ENCODE measurements at places on chromosomes 7 and 10.

- DNase-seq, result no peak
Measured at GRCh38 chr10:27569946-27570345, 65.8 kb downstream of the RAB18 start.

- DNase-seq, result peak; percentile 54
Measured at GRCh38 chr7:44240983-44241510, 40.3 kb downstream of the YKT6 start.

GRCh38 chr7:109479388-109479787 is 909.7 kb downstream of the DNAJB9 start:
- DNase-seq, result no peak

DNA sequence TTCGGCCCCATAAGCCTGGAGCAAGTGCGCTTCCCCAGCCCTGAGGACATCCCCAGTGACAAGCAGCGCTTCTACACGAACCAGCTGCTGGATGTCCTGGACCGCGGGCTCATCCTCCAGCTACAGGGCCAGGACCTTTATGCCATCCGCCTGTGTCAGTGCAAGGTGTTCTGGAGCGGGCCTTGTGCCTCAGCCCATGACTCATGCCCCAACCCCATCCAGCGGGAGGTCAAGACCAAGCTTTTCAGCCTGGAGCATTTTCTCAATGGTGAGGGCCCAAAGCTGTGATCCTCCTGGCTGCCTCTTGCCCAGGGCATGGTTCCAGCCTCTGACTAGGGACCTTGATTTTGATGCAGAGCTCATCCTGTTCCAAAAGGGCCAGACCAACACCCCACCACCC is 10.1 kb downstream of the IRF5 start:
- DNase-seq, result no peak

DNA sequence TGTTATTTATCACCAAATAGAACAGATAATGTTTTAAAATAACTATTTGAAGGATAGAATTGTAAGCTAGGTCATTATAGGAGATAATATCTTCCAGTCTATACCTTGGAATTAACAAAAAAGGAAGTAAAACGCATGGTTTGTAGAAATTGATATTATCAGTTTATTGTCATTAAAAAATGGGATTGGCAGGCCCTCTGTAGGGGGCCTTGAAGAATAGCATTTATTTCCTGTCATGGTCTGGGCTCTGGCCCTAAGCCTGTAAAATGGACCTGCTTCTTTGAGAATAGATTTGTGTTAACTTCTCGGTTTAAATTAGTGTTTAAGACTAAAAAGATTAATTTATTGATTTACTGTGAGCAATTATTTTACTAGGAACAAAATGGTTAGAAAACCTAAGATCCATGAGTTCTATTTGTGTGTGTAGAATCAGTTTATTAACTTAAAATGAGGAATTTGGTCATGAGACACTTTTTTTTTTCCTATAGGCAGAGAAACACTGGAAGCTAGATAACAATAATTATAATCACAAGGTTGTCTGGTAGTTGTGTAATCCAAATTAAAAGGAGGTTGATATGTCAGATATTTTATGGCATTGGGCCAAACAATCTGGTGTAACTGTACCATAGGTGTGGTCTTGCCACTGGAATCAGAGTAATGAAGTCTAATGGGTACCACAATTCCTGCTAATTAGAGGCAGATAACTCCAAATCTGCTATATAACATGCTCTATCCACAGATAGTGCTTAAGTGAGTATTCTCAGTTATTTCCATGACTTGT is 197.4 kb upstream of the FOXP2 start:
- no peak for DNase-seq

- DNase-seq, result no peak
Measured at GRCh38 chr7:47714669-47715607, 133.0 kb upstream of the TNS3 start.

GRCh38 chr7:48154792-48155413 is 16.4 kb upstream of the ABCA13 start:
- DNase-seq, result peak; percentile 42

GRCh38 chr7:129161524-129162225 is 17.2 kb downstream of the TSPAN33 start:
- no peak for DNase-seq

GRCh38 chr10:131024259-131025131 is 287.0 kb downstream of the TCERG1L start:
- DNase-seq, result no peak

DNA sequence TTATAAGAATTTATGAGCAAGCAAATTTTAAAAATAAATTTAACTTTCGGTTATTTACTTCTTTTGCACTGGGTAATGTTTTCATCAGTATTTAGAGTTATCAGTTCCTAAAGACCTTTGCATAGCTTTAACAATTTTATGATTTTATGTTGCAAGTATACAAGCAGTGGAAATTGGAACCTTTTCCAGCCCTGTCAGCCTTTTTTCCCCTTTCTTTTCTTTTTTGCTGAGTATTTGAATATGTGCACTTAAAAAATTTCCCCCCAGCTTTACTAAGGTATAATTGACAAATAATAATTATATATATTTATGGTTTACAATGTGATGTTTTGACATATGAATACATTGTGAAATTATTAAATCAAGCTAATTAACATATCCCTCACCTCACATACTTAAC is 62.6 kb downstream of the MKLN1 start:
- DNase-seq, result no peak

- DNase-seq, result no peak
Measured at GRCh38 chr7:128830231-128831177, at the start of gene FLNC. Gene FLNC (plus strand): TSS chr7:128830406. CDS start chr7:128830638, 232 bp downstream.

GRCh38 chr7:116032886-116033285 is 2.3 kb upstream of the TFEC start:
- DNase-seq, result no peak

- no peak for DNase-seq
Measured at GRCh38 chr10:33145451-33146188, 187.6 kb upstream of the ITGB1 start.

- DNase-seq, result no peak
Measured at GRCh38 chr7:31864646-31865045, 177.6 kb downstream of the PPP1R17 start.

GRCh38 chr7:125125315-125125714 is 195.7 kb upstream of the POT1 start:
- DNase-seq, result no peak

DNA sequence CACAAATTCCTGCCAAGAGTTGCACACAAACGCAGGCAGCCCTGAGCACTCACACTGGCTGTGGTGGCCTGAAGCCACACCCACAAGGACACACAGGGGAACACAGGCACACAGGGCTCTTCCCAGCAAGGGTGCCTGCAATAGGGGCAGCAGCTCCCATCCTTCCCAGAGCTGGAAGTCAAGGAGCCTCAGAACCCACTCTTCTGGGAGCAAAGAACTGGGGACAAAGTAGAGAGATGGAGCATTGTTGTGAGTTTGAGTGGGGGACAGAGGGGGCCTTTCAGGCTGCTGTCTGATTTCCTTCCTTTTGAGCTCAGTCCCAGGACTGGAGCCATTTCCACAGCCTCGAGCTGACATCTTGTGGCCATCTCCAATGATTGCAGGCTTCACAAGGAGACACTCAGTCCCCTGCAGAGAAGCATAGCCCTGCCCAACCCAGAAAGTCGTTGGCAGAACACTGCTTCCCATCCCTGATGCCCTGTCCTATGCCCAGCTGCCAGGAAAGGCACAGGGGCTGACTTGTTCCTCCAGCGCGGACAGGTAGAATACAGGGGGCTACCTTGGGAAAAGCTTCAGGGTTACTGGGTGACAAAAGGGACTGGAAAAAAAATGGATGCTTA is 34.4 kb upstream of the SLF2 start:
- peak; percentile 17 for DNase-seq

GRCh38 chr7:104240401-104240800 is 32.6 kb upstream of the ORC5 start:
- DNase-seq, result no peak

DNA sequence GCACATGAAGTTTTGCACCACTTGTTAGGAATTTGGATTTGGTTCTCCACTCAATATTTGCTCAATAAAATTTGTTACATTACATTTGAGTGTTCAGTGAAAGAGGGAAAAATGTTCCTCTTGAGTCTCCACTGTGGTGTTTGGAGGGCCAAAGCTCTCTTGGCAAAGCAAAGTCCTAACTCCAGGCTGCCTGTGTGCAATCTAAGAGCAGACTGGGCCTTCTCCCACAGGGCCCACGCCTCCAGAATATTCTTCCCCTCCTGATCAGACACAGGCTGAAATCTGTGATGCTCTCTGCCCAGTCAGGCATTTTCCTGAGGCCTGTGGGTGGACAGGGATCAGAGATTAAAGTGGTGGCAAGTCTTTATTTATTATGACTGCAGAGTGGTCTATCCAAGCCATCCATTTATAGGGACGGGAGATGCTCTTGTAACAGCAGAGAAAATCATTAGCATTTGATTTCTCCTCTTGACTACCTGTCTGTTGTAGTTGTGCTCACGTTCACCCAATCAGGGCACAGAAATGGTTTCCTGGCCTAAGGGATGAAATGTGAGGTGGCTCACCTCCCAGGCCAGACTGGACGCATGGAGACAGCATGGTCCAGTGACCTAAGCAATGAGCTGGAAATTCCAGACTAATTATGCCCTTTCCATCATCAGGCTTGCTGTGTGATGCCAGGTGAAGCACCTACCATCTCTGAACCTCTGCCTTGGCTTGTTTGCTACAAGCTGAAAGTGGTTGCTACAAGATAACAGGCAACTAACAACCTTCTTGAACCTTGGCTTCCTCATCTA is 147.1 kb upstream of the NRBF2 start:
- no peak for DNase-seq

DNA sequence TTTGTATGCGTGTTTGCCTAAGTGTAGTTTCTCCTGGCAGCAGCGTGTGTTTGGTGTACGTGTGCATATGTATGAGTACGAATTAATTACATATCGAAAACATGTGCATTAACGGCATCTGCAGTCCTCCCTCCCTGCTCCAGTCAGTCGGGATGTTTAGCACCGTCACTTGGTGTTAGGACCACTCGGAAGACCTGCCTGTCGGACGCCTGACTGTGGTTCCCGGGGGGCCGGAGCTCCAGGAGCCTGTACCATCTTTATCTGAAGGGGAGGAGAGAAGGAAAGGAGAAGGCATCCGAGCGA is 1.1 kb upstream of the CNTNAP2 start:
- DNase-seq, result no peak

GRCh38 chr7:24378871-24379616 is 95.1 kb downstream of the NPY start:
- no peak for DNase-seq

- no peak for DNase-seq
Measured at GRCh38 chr10:118161461-118162246, 114.9 kb upstream of the RAB11FIP2 start.

GRCh38 chr7:132545756-132546155 is 30.5 kb downstream of the PLXNA4 start:
- DNase-seq, result no peak

- DNase-seq, result no peak
Measured at GRCh38 chr7:87100326-87100725, 40.9 kb upstream of the ELAPOR2 start.

DNA sequence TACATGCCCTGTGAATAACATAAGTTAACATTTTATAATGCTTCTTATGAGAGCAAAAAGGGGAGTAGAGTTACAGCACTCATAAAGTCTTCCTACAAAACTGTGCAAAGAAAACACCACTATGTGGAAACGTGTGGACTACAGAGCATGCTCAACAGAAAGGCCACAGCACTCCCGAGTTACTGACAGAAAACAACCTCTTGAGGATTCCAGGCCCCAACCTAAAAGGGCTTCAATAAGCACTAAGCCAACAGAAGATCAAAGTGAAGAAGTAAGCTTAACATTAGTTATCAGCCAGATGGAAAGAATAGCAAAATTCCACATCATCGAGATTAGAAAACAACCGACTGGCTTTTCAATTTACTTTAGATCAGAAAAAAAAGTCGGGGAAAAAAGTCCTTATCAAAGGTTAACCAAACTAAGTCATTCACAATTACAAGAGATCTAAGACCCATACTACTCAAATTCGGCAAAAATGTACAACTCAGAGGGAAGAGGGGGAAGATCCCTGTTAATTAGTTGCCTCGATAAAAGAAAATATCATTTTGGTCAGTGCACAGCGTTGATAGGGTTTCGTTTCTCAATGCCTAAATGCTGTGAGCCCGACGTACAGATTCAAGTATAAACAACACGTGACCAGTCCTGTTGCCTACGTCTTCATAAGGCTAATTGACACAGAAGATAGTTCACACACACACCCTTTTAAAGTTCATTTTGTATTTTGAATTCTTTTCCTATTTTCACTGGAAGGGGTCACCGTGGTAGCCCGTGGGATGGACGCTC is 1.4 kb downstream of the KBTBD2 start:
- peak; percentile 71 for DNase-seq

Data from CD4-positive, alpha-beta memory T cell (primary cell).